ENCODE measurements at places on chromosomes 4 and X. TPM values are rescaled to one million over a fixed set of nuclear protein-coding genes. Genes with fewer than 3 reads are reported as not detected.

- DNase-seq, result no peak
- no peaks in the 10 kb centered on the region for H3K4me1 ChIP-seq
Observed at GRCh38 chr4:158422546-158422945, 99.1 kb upstream of the RXFP1 start.

DNA sequence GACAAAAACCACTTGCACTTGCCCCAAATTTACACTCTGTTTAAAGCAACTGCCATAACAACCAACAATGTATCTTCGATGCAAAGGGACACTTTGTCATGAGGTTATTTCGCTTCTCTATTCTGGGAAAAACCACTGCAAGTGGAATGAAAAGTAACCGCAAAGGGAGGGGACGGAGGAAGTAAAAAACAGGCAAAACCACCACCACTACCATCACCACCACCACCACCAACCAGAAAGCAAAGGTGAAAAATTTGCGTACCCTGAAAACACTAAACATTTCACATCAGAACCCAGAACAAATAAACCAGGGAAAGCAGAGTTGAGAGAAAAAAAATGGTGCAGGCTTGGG lies 1.2 kb upstream of the N4BP2 start:
- H3K27ac ChIP-seq, result peak overlapping the region; percentile 99
- no peaks in the 10 kb centered on the region for H3K27me3 ChIP-seq
- H3K4me3 ChIP-seq, result peak overlapping the region; percentile 61
- H3K4me1 ChIP-seq, result peaks cover 12% of the 10 kb centered on the region
- no peak for DNase-seq

DNA sequence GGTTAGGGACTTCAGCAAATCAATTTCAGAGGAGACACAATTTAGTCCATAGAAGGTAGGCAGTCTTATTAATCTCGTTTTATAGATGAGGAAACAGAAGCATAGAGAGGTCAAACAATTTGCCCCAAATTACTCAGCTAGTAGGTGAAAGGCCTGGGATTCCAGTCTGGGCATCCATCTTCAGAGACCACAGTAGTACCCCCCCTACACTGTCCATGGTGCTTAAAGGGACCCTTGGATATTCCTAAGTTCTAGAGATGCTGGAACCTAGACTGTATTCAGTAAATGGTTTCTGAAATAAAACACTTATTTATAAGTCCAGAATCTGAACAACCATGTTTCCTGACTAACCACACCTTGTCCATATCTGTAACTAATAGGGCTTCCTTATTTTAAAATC lies 174.8 kb downstream of the CEP135 start:
- H3K27me3 ChIP-seq, result no peaks in the 10 kb centered on the region
- H3K36me3 ChIP-seq, result no peaks in the 10 kb centered on the region
- no peak overlapping the region for H3K27ac ChIP-seq
- peaks cover 5% of the 10 kb centered on the region for H3K4me1 ChIP-seq
- DNase-seq, result no peak

DNA sequence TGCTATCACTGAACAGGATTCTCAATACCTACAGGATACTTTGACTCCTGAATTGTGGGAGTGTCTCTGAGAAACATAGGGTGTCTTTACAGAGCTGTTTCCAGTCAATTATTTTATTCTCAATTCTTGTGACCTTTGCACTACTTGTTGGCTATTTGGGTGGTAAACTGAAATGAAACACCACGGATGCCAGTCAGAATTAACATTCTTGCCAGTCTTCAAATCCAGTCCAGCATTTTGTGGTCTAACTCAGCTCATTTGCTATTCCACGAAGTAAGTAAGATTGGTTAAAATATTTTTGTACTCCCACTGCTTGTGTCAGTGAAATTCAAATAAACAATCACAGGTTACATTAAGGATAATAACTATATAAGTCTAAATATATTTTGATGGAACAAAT lies 197.9 kb downstream of the ANKRD50 start:
- no peak for DNase-seq
- no peaks in the 10 kb centered on the region for H3K36me3 ChIP-seq
- no peaks in the 10 kb centered on the region for H3K27me3 ChIP-seq
- no peak overlapping the region for H3K4me3 ChIP-seq

DNA sequence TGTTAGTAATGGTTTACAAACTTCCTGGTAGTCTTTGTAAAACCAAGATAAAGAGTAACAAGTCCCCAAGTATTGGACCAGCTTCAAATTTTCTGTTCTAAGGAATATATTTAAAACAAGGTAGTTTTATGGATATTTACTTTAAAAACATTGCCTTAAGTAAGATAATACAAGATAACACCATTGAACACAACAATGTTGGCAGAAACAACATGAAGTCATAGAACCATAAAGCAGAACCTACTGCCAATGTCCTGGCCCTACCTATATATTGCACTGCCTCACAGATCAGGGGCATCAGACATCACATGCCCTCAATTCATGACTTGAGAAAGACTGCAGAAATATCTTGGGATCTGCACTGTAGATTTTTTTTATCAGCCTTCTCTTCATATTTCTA lies 1176.2 kb downstream of the PCDH7 start:
- no peak overlapping the region for H3K27ac ChIP-seq
- no peak overlapping the region for H3K4me3 ChIP-seq
- no peaks in the 10 kb centered on the region for H3K36me3 ChIP-seq
- DNase-seq, result no peak
- H3K27me3 ChIP-seq, result no peaks in the 10 kb centered on the region

DNA sequence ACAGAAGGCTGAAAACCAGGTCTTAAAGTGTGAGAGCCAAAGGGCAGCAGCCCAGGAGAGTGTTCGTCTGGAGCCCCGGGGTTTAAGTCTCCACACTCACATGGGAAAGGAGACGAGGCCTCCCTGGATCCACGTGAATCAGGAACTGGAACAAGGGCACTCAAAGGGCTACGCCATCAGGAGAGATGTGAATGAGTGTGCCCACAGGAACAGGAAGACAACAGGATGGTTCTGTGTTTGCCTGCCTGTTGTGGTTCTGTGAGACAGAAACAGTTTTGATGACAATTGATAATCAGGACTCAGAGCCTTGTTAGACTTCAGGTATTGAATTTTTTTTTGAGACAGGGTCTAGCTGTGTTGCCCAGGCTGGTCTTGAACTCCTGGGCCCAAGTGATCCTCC lies 4.9 kb upstream of the CTBP1 start:
- no peak overlapping the region for H3K27ac ChIP-seq
- peaks cover 16% of the 10 kb centered on the region for H3K36me3 ChIP-seq
- no peak overlapping the region for H3K4me3 ChIP-seq
- no peaks in the 10 kb centered on the region for H3K27me3 ChIP-seq
- DNase-seq, result no peak

- H3K4me3 ChIP-seq, result no peak overlapping the region
- no peaks in the 10 kb centered on the region for H3K27me3 ChIP-seq
- no peak for DNase-seq
- H3K27ac ChIP-seq, result no peak overlapping the region
Observed at GRCh38 chr4:81629366-81629765, 157.7 kb upstream of the RASGEF1B start.

DNA sequence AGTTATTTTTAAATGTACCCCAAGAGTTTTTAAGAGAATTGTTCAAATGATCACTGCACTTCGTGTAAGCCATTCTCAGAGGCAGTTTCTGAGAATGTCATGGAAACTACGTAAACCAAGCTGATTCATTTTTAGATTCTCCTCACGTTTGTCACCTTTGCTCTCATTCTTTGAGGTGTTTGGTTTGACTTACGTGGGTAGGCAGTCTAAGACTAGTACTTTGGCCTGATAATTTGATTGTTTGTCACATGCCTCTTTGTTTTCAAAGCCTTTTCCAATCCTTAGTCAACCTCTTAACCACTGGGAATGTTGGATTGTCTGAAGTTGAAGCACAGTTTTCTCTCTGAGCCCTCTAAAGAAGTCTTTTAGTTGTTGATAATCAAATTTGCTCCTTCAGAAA lies 10.5 kb downstream of the SEPTIN11 start:
- H3K27ac ChIP-seq, result no peak overlapping the region
- no peaks in the 10 kb centered on the region for H3K27me3 ChIP-seq
- H3K4me3 ChIP-seq, result no peak overlapping the region
- DNase-seq, result no peak
- no peaks in the 10 kb centered on the region for H3K4me1 ChIP-seq

DNA sequence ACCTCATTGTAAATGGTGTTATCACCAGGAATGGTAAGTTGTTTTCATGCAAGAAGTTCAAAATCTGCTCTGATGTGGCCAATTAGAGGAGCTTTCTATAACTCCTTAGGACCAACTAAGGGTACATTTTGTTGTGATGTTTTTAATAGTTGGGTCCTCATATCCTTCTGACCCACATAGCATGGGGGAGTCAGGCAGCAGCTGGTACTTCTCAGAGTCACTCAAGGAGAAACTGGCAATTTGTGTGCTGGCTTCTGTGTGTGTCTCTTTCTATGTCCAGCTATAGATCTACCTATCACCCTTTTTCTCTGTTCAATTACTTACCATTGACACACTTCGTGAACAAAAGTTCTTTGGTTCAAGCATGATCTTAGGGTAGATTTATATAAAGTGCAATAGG lies 194.3 kb upstream of the TENM3 start:
- no peaks in the 10 kb centered on the region for H3K27me3 ChIP-seq
- H3K36me3 ChIP-seq, result no peaks in the 10 kb centered on the region
- H3K4me1 ChIP-seq, result no peaks in the 10 kb centered on the region
- DNase-seq, result no peak

- H3K27me3 ChIP-seq, result no peaks in the 10 kb centered on the region
- H3K4me3 ChIP-seq, result no peak overlapping the region
- no peak overlapping the region for H3K27ac ChIP-seq
- H3K4me1 ChIP-seq, result peaks cover 3% of the 10 kb centered on the region
- no peaks in the 10 kb centered on the region for H3K36me3 ChIP-seq
- DNase-seq, result no peak
Observed at GRCh38 chr4:174713821-174714220, 115.2 kb downstream of the GLRA3 start.

DNA sequence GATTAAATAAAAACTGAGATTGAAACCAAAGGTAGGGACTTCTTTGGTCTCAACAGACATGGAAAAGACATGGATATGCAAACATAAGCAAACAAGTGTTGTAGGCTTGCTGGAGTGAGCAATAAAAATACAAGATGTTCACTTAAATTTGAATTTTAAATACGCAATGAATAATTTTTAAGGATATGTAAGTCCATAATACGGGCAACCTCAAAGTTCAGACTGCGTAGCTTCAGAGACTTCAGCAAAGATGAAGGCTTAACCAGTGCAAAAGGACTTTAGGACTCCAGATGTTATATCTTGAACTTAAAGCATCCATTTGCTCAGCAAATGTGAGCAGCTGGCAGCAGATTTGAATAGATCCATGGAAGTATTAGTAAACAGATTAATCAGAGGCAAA lies 549.3 kb downstream of the ARAP2 start:
- no peaks in the 10 kb centered on the region for H3K36me3 ChIP-seq
- no peak overlapping the region for H3K4me3 ChIP-seq
- H3K27ac ChIP-seq, result no peak overlapping the region
- DNase-seq, result no peak

DNA sequence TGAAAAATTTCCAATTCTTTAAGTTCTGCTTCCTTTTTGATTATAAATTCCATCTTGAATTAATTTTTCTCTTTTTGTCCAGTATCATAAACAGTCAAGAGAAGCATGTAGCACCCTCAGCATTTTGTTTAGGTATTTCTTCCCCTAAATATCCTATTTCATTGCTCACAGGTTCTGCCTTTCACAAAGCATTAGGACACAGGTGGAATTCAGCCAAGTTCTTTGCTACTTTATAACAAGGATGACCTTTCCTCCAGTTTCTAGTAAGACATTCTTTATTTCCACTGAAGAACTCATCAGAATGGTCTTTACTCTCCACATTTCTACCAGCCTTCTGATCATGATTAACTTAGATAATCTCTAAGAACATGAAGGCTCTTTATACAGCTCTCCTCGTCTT lies 7.4 kb downstream of the SLC9B1 start:
- H3K27ac ChIP-seq, result no peak overlapping the region
- no peak for DNase-seq
- H3K4me3 ChIP-seq, result no peak overlapping the region
- H3K27me3 ChIP-seq, result no peaks in the 10 kb centered on the region
- no peaks in the 10 kb centered on the region for H3K36me3 ChIP-seq

GRCh38 chrX:133933316-133933715 lies 52.1 kb downstream of the GPC3 start:
- H3K27ac ChIP-seq, result no peak overlapping the region
- no peaks in the 10 kb centered on the region for H3K27me3 ChIP-seq
- DNase-seq, result no peak

GRCh38 chr4:129328162-129328561 lies 232.2 kb downstream of the C4orf33 start:
- no peak for DNase-seq
- H3K27ac ChIP-seq, result no peak overlapping the region
- H3K4me3 ChIP-seq, result no peak overlapping the region
- H3K27me3 ChIP-seq, result no peaks in the 10 kb centered on the region
- H3K4me1 ChIP-seq, result no peaks in the 10 kb centered on the region
- no peaks in the 10 kb centered on the region for H3K36me3 ChIP-seq

DNA sequence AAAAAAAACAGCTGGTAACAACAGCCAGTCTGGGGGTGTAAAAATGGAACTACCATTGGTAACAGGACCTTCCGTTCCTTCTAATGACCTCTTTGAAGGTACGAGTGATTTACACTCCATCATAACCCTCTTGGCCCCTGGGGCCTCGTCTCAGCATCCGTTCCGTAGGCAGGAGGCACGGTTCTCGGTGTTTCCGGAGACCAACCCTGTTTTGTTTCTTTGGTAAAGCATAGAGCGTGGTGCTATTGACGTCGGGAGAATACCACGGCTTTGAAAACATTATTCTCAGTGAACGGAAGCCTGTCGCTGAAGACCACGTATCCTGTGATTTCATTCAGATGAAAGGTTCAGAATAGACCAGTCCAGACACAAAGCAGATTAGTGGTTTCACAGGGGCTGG lies 198.9 kb downstream of the ASMT start:
- no peak for DNase-seq
- no peak overlapping the region for H3K27ac ChIP-seq
- H3K36me3 ChIP-seq, result no peaks in the 10 kb centered on the region
- no peaks in the 10 kb centered on the region for H3K27me3 ChIP-seq
- no peak overlapping the region for H3K4me3 ChIP-seq
- no peaks in the 10 kb centered on the region for H3K4me1 ChIP-seq

DNA sequence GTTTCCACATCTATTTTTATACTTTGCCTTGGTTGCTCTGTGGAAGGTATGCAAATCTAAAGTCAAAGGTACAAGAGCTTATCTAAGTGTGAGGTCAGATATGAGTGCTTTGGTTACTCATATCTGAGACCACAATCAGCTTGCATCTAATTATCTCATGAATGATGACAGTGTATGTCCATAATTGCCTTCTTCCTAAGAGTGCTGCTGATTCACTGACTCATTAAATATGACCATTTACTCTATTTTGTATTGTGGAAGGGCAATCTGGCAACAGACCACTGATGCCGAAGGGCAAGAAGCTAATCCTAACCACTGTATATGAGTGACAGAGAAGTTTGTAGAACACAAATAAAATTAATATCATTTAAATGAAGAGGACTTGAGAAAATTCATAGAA lies 1190.2 kb upstream of the AGA start:
- H3K36me3 ChIP-seq, result no peaks in the 10 kb centered on the region
- no peak overlapping the region for H3K4me3 ChIP-seq
- no peaks in the 10 kb centered on the region for H3K27me3 ChIP-seq
- no peaks in the 10 kb centered on the region for H3K4me1 ChIP-seq

The GAGE12F gene
- not detected for total RNA-seq

The FBXO8 gene
- 13.5 TPM for total RNA-seq

The NUP62CL gene
- total RNA-seq, result 2.9 TPM

The CXorf51B gene
- not detected for total RNA-seq

The ARAP2 gene
- total RNA-seq, result 0.20 TPM

The SPARCL1 gene
- 1.1 TPM for total RNA-seq

The MAGED4 gene
- 57.1 TPM for total RNA-seq

The TMEM47 gene
- 35.9 TPM for total RNA-seq

All from A673 (cell line).